Activated CD4-positive, alpha-beta memory T cell treated with anti-CD3 and anti-CD28 coated beads, Interleukin-2, amount 10 ng/mL, durations not matched to agents 7 days and 5 days (primary cell): ENCODE measurements at places on chromosomes 2 and 18. TPM values are rescaled to one million over a fixed set of nuclear protein-coding genes. Genes with fewer than 3 reads are reported as not detected.

DNA sequence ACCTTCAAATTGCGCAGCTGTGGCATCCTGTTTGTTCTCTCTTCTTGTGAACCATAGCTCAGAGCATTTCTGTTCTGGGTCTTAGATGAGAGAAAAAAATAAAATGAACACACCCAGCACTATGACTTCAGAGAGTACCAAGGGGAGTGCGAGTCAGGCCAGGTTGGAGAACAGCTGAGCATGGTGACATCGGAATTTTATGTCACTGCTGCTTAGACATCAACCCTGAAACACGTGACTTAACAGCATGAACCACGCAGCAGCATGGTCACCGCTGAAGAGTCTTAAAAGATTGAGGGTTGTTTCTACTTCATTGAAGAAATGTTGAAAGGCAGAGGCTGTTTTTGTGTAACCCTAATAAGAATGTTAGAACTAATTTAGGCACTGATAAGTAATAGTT, 288.8 kb upstream of the SOX11 start:
- DNase-seq: no peak

Gene KCNJ13
- total RNA-seq: not detected

DNA sequence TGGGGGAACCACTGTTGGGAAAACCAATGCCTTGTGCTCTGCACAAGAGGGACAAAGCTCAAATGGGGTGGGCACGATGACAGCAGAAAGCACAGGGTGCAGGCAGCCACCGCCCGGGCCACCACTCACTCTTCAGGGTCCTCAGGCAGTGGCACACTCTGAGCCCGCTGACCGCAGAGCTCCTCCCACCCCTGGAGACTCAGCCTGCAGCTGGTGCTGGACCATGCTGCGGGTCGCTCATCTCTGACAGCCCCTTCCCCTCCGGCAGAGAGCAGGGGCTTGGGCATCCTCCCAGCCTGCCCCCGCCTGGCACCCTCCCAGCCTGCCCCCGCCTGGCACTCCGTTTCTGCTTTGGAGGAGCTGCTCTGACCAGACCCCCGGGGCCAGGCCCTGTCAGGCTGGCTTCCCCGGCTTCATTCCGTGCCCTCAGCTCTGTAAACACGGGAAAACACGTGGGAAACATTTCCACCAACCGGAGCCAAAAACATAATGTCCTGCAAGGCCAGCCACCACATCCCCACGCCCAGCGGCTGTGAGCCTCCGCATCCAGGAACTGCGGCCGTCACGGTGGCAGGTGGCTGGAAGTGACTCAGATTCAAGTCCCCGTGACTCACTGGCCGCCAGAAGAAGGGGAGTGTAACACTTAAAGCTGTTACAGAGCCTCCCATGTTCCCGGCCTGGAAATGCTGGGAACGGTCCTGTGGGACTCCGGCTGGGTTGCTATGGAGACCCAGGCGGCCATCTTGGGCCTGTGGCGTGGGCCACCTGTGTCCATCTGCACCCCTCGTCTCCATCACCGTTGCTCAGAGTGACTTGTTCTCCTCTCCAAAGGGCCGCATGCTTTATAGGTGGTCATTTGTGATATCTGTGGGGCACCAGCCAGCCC, 6.8 kb upstream of the SNED1 start:
- no peak for DNase-seq

Gene PROKR1
- total RNA-seq: not detected

GRCh38 chr18:76673281-76674185, 148.8 kb upstream of the ZNF236 start:
- no peak for DNase-seq

Gene PKDCC
- total RNA-seq: not detected
